A673 (cell line): ENCODE measurements at places on chromosomes 2 and 18. TPM values are rescaled to one million over a fixed set of nuclear protein-coding genes. Genes with fewer than 3 reads are reported as not detected.

DNA sequence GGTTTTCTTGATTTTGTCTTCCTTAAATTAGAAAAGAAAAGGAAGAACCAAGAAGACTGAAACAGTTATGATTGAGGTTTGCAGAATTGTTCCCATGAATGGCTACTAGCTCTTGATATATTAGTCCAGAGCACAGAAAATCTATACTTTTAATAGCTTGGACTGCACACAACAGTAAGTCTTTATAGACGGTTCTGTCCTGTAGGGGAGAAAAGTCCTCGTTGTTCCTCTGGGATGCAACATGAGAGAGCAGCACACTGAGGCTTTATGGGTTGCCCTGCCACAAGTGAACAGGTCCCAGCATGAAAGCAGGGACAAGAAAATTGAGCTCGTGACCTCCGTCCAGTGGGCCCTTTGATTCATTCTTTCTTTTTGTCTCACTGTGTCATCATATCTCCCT is 41.5 kb downstream of the RAB31 start:
- H3K27me3 ChIP-seq = no peaks in the 10 kb centered on the region
- no peak overlapping the region for H3K4me3 ChIP-seq
- no peak overlapping the region for H3K27ac ChIP-seq

- no peak for DNase-seq
- no peaks in the 10 kb centered on the region for H3K27me3 ChIP-seq
- no peak overlapping the region for H3K27ac ChIP-seq
- H3K4me1 ChIP-seq = peaks cover 9% of the 10 kb centered on the region
- no peak overlapping the region for H3K4me3 ChIP-seq
- no peaks in the 10 kb centered on the region for H3K36me3 ChIP-seq
These were observed 27.9 kb upstream of the SOX11 start for GRCh38 chr2:5664278-5664681.

RMDN2 gene
- 2.3 and 3.0 TPM in 2 replicates for total RNA-seq

GRCh38 chr2:10228611-10229365 is 73.9 kb upstream of the HPCAL1 start:
- H3K4me1 ChIP-seq = no peaks in the 10 kb centered on the region
- no peaks in the 10 kb centered on the region for H3K36me3 ChIP-seq
- H3K27me3 ChIP-seq = no peaks in the 10 kb centered on the region
- no peak overlapping the region for H3K27ac ChIP-seq
- no peak for DNase-seq

- no peak for DNase-seq
- peaks cover 22% of the 10 kb centered on the region for H3K4me1 ChIP-seq
- no peaks in the 10 kb centered on the region for H3K27me3 ChIP-seq
- H3K36me3 ChIP-seq = no peaks in the 10 kb centered on the region
- H3K27ac ChIP-seq = no peak overlapping the region
- H3K4me3 ChIP-seq = no peak overlapping the region
These were observed 52.0 kb downstream of the PHLPP1 start for GRCh38 chr18:62767321-62767720.

GRCh38 chr2:105881286-105882136 is 136.8 kb downstream of the NCK2 start:
- H3K27me3 ChIP-seq = no peaks in the 10 kb centered on the region
- no peaks in the 10 kb centered on the region for H3K4me1 ChIP-seq
- DNase-seq = no peak
- H3K4me3 ChIP-seq = no peak overlapping the region
- H3K27ac ChIP-seq = no peak overlapping the region

DNA sequence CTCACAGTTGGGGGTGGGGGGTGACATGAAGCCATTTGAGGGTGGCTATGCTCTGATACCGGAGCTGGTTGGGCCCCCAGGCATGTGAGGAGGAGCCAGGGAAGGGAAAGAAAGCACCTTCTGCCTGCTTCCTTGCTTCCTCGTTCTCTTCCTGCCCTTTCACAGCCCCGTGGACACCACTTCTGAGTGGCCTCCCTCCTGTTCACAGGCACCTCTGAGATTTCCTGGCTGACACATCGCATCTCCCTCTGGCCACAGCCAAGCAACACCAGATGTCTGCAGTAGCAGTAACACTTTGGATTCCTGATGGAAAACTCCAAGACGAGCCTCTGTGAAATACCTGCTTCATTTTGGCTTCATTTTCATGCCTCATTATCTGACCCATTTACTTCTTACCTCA is 64.7 kb upstream of the ST3GAL5 start:
- H3K36me3 ChIP-seq = no peaks in the 10 kb centered on the region
- H3K4me3 ChIP-seq = no peak overlapping the region
- no peak overlapping the region for H3K27ac ChIP-seq
- no peak for DNase-seq
- H3K27me3 ChIP-seq = no peaks in the 10 kb centered on the region
